ENCODE measurements at places on chromosomes 6 and 20. TPM values are rescaled to one million over a fixed set of nuclear protein-coding genes. Genes with fewer than 3 reads are reported as not detected.

The VGLL2 gene
- total RNA-seq = not detected

- DNase-seq = no peak
Observed at GRCh38 chr6:34536251-34536958, 19.7 kb downstream of the SPDEF start.

The TBXT gene
- total RNA-seq = not detected

GRCh38 chr6:32641122-32641521 is 3.9 kb downstream of the HLA-DQA1 start:
- no peak for DNase-seq

DNA sequence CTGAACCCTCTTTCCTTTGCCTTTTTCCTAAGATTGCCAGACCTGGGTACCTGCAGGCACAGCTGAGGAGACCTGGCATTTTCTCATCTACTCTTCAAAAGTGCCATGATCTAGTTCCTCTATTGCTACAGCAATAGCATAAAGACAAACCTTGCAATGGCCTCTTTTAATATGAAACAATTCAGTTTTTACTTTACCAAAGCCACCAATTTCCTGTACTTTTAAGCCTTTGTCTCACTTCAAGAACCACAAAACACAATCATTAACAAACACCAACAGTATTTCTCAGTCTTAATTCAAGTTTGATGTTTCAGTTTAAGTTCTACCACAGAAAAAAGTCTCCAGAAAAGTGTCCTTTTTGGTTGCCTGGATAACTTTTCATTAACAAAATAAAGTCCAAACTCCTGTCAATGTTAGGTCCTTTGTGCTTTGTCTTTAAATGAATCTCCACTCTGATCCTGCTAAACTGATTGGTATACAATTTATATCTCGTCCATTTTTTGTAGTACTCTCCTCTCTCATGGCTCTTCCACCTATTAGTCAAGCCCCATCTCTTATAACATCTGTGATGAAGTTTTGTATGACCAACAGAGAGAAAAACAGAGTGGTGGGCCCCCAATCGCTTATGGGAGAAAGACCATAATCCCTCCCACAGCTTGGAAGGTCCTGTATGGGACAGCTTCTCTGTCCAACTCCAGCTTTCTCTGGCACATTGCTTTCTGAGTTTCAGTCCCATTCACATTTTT is 50.5 kb upstream of the THEMIS start:
- DNase-seq = no peak

DNA sequence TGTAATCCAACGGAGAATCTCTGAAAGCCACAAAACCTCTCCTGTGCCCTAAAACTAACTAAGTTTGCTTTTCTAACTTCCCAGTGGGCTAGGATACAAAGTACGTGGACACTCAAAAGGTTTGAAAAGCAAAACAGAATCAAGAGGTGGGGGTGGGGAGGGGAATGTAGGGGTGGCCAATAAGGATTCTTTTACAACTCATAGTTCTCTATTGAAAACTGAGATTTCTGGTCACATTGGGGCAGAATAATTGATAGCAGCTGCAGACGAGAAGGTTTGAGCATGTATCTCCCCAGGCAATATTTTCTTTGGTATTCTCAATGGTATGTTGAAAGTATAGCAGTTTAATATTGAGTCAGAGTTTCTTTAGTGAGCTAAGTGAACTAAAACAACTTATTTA is 376.7 kb upstream of the CITED2 start:
- no peak for DNase-seq

- no peak for DNase-seq
Observed at GRCh38 chr6:81909162-81909561, 156.7 kb upstream of the TENT5A start.

DNA sequence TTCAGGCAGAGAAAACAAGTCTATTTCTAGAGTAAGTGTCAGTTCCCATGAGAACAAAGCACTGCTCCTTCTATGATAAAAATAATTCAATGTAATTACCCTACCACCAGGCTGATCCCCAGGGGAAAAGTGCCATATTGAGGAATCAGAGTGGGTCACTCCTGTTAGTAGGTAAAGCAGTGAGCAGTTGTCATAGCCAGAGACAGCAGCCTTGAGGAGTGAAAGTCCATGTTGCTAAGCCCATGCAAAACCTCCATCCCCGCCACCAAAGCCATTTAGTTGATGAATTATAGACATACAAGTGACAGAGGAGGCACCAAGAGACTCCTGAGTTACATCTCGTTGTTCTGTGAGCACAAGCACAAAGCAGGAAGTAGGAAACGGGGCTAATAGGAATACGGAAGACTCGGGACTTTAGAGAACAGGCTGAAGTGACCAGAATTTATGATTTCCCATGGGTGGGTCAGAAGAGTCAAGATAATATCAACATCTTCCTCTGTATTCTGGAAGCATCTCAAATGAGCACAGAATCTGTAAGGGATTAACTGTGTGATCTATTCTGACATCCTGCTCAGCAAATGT is 197.9 kb downstream of the MAFB start:
- no peak for DNase-seq

Measured in mesenteric fat pad (tissue), 1 donor.